ENCODE measurements at places on chromosomes 5 and 9. TPM values are rescaled to one million over a fixed set of nuclear protein-coding genes. Genes with fewer than 3 reads are reported as not detected.

DNA sequence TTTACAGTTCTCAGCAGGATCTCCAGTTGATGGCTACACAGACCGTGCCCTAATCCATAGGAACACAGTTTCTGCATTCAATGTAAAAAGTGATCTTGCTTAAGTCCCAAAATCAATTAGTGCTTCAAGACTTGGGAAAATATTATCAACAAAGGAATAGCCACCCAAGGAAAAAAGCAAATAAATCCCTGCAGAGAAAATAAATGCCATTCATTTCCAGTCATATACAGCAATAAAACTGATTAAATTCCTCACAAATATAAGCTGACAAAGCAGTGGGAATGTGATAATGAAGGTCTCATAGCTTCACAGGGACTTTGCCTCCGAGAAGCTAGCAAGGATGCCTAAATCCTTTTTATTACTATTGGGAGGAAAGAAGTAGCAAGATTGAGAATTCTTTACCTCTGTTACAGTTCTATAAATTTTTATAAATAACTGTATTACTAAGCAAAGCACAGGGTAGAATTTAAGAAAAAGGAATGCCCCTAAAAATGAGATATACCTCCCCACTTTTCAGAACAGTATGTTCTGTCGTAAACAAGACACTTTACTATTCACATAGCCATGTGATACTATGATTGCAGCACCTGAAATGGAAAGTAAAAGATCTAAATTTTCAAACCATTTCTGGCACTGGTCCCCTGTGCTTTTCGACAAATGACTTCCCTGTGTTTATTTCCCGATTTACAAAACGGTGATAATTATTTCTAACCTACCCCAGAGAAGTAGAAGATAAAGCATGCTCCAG lies 59.8 kb downstream of the ARSB start:
- DNase-seq: no peak

GRCh38 chr9:79200336-79200735 lies 371.4 kb upstream of the TLE4 start:
- no peak for DNase-seq

- DNase-seq: no peak
These were observed at the start of gene SIT1 for GRCh38 chr9:35650341-35651158. SIT1 (minus strand) TSS chr9:35650931; CDS start chr9:35650853, 78 bp downstream.

GPR21 gene
- not detected for polyA plus RNA-seq

GRCh38 chr5:31992377-31992776 lies 181.7 kb downstream of the GOLPH3 start:
- no peak for DNase-seq

GRCh38 chr5:151570058-151570457 lies 21.1 kb downstream of the FAT2 start:
- no peak for DNase-seq

TLX3 gene
- polyA plus RNA-seq: not detected

CDC20B gene
- polyA plus RNA-seq: not detected

DNA sequence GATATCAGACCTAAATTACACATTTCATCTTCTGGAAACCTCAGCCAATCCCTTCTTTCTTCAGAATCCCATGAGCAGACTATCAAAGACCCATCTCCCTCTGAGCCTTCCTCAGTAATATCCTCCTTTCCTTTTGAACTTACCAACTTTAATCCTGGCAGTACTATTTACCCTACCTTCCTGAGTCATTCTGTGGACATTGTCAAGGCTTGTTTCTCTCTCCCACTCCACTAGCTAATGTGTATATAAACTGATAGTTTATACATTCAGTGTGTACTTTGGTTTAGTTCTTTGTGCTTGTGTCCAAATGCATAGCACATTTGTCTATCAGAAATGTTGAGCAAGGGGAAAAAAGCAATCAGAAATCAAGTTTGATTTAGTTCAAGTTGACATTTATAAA lies 568.3 kb downstream of the CSNK1G3 start:
- DNase-seq: no peak

LEAP2 gene
- polyA plus RNA-seq: 3.4 TPM

DNA sequence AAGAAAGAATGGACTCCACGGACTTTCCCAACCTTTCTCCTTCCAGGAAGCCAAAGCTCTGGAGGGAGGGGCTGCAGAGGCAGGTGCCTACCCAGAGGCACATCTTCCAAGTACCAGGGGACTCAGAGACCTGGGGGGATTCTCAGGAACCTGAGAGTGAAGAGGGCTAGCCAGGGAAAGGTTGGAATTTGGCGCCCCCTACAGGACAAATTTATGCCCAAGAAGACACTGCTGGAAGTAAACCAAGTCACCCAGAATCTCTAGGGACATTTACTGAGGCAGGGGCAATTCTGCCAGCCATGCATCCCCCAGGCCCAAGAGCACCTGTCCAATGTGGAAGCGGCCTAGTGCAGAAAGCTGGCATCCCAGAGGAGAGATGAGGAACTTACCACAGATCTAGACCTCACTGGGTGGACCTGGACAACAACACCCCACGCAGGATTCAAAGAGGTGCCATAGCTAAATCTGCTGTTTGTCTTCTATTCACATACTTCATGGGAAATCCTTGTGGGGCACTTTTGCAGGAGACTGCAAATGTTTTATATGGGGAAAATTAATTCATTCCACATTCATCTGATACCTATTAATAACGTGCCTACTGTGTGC lies 25.9 kb upstream of the IDNK start:
- no peak for DNase-seq

MARCHF11 gene
- polyA plus RNA-seq: not detected

DNA sequence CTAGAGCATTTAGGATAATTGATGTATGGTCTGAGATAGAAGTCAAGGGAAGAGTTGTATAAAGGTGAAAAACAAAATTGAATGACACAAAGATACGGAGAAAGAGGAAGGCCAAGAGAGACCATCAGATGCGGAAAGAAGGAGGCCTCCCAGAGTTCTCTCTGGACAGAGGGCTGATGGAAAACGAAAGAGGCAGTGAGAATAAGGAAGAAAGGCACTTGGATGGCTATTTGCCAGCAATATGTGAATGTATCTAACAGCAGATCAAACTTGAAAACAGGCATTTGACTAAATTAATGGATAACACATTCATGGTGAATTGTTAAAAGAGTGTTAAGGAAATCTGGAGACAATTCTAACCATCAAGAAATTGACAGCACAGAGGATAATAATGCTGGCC lies 2.4 kb upstream of the DOCK8 start:
- no peak for DNase-seq

GRCh38 chr5:171850324-171850947 lies 64.8 kb downstream of the SMIM23 start:
- DNase-seq: no peak

DNA sequence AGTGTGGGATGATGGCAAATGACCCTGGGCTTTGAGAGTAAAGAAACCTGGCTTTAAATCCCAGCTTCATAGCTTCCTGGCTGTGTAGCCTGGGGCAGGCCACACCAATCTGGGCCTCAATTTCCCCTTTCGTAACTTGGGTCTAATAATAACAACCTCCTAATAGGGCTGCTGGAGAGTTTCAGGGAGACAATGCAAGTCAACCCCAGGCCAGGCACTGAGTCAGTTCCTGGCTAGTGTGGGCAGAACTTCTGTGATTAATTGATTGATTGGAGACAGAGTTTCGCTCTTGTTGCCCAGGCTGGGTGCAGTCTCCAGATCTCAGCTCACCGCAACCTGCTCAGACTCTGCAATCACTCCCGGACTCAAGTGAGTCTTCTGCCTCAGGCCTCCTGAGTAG lies 3.3 kb upstream of the SH2D3C start:
- DNase-seq: no peak

DNA sequence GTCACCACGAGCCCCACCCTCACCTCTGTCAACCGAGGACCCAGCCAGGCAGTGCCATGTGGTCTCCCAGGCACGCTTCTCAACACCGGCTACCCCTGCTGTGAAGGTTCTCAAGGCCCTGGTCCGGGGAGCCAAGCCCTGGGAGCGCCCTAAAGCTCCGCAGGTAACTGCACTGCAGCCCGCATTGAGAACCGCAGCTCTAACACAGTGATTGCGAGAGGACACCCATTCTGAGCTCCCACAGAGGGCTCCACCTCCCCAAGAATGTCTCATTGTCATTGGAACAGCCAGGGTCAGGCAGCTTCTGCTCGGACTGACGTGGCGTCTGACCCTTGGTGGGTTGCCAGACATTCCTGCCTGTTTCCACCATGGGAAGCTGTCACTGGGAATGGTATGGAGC lies 88.3 kb downstream of the ANKRD33B start:
- DNase-seq: no peak

DNA sequence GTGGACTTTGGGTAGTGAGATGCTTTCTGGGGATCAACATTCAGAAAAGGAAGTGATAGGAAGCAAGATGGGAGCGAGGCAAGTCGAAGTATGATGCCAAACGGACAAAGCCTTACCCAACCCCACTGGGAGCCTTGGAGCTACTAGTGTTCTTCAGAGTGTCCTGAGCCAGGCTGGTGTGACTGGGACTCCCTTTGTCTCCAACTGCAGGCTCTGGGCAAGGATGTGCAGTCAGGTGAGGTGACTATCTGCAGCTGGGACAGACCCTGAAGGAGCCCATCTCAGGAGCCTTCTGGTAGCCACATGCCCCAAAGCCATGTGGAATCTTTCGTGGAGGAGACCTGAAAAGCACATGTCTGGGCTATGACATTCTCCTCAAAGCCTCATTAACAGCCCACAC lies 360.6 kb downstream of the MTRR start:
- DNase-seq: no peak
